ENCODE measurements at places on chromosomes 12 and 14.

- DNase-seq, result no peak
These were observed 566.6 kb downstream of the RPS29 start for GRCh38 chr14:49019467-49020115.

- no peak for DNase-seq
These were observed 874 bp downstream of the CDC42BPB start for GRCh38 chr14:103056322-103057027.

GRCh38 chr12:64181430-64182291 lies 40.4 kb downstream of the KICS2 start:
- peak; percentile 95 for DNase-seq

DNA sequence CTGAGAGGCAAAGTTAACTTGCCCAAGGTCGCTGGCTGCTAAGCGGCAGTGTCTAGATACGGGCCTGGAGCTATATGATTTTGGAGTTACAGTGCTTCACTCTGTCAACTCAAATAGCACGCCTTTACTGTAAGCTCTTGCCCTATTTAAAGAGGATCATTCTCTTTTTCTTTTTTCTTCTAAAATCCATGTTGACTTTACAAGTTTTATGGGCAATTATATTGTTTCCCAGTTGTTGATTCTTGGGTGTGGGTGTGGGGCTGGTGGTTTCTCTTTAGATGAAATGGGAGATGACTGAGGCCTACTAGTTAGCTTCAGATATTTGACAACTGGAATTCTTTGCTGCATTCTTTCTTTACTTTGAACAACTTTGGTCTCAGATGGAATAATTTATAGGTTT lies 70.7 kb downstream of the C12orf75 start:
- no peak for DNase-seq

GRCh38 chr12:81257947-81258551 lies 180.2 kb downstream of the ACSS3 start:
- DNase-seq, result no peak

DNA sequence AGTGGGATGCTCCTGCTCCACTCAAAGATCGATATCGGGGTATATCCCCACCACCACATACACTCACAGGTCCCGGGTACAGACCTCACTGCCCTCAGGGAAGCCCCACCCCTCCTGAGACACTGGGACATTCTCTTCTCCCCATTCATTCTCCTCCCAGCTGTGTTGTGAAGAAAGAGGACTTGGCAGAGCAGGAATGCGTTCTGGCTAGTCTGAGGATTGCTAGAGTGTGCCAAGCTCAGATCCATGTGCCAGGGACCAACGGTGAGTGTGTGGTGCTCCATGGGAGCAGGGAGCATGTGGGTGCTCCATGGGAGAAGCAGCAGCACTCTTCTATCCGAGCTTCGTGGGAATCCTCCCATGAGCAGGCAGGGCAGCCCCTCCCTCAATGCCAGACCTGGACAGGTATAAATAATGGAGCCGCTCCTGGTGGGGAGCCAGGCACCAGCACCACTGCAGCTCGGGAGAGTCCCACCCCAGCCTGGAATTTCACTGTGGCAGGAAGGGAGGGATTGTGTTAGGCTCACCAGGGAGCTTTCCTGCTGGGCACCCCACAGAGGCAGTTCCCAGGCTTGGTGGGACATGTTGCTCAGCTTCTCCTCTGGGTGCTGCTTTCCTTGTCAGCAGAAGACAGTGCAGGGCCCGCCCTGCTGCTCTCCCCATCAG lies 2.3 kb upstream of the KRT5 start:
- no peak for DNase-seq

DNA sequence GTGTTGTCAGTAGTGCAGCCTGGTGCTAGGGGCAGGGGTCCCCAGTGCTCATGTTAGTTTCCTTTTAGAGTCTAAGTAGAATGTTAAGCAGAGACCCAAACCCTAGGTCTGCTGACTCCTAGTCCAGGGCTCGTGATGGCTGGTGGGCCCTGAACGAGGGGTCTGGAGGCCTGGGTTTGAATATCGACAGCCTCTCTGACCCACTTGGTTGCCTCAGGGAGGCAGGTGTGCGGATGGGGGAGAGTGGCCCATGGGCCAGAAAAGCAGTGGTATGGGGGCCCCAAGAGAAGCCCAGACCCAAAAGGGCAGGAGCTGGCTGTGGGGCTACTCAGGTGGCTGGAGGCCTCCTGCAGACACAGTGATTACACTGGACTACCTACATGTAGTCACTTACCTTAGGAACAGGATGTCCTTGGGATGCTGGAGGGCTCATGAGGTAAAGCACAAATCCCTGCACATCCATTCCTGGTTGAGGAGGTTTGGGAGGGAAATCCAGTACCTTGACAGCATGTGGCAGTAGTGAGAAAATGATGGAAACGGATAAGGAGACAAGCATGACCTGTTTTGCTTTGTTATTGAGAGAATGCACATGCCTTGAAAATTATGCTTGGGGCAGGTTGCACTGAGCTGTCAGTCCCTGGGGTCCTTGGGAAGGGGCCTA lies 1.7 kb upstream of the SLC25A29 start:
- DNase-seq, result no peak

DNA sequence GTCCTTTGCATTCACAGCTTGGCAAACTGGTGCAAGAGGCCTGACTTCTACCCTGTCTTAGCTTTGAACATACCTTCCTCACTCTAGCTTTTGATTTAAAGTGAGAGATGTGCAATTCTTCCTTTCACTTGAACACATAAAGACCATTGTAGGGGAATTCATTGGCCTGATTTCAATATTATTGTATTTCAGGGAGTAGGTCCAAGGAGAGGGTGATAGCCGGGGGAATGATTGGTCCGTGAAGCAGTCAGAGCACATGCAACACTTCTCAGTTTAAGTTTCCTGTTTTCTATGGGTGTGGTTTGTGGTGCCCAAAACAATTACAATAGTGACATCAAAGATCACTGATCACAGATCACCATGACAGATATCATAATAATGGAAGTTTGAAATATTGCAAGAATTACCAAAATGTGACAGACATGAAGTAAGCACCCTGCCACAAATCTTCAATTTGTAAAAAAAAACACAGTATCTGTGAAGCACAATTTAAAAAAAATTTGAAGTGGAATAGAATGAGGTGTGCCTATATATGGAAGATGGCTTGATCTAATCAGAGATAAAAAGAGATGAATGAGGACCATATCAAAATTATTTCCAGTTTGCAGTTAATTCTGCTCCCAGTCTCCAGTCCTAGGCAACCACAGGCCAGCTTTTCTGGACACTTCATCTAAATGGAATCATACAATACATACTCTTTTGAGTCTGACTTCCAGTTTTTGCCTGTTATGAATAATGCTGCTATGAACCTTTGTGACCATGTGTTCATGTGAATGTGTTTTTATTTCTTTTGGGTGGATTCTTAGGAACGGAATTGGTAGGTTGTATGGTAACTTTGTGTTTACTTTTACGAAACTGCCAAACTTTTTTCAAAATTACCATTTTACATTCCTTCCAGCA lies 23.2 kb downstream of the BORCS5 start:
- DNase-seq, result no peak

DNA sequence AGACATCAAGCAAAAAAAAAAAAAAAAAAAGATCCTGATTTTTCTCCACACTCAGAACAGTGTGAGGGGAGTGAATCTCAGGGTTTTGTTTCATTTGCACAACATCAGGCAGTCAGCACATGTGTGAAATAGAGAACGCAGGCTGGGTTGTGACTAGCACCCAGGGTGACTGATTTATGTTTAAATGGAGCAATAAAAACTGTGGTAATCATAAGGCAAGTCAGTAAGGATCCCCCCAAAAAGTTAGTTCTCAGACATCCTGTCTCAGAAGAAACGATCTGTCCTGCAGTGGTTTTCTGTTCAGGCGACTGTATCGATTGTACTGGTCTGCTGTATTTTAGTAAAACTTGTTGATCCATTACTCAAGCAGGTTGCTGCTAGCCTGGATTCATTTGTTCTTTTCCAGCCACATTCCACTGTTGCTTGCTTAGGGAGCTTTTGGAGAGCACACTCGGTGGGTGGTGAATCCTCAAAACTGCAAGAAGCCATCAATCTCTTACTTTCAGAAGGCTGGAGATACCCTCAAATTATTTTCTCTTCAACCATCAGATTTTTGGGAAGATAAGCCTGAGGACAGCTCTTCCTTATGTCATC lies 107.1 kb downstream of the DACT1 start:
- no peak for DNase-seq

- DNase-seq, result no peak
These were observed 41.7 kb downstream of the SUSD6 start for GRCh38 chr14:69652942-69653684.

DNA sequence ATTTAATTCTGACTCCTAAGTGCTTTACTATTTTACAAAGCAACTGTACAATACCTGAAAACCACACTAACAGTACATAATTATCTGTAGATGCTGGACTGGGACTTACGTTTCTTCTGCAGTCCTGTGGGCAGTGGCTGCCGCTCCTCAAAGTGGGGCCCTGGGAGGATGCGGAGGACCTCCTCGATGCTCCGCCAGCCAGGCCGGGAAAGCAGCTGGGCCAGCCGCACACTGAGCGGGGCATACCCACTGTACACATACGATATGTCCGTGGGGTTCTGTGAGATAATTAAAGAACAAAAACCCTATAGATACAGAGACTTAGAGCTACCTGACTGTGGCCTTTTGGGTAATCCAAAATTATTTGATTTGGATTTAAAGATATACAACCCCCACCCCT lies 6.8 kb upstream of the DIABLO start:
- DNase-seq, result no peak

DNA sequence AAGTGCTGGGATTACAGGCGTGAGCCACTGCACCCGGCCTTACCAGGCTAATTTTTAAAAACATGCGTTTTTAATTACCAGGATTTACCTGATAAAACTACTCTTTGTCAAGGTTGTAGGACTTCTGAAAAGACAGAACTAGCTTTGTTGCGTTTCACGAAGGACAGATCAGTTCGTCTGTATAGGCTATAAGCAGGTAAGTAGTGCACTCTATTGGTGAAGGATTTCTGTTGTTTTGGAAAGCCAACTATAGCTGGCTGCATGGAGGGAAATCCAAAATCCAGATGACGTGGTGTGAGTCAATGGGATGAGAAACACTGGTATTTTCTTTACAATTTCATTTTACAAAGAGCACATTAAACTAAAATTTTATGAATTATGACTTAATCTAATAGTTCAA lies 14.6 kb downstream of the GNPNAT1 start:
- no peak for DNase-seq
